GM18507 (cell line): ENCODE measurements at places on chromosomes 2 and 18.

GRCh38 chr18:80246445-80247392 is 595 bp downstream of the PARD6G start:
- DNase-seq: no peak

DNA sequence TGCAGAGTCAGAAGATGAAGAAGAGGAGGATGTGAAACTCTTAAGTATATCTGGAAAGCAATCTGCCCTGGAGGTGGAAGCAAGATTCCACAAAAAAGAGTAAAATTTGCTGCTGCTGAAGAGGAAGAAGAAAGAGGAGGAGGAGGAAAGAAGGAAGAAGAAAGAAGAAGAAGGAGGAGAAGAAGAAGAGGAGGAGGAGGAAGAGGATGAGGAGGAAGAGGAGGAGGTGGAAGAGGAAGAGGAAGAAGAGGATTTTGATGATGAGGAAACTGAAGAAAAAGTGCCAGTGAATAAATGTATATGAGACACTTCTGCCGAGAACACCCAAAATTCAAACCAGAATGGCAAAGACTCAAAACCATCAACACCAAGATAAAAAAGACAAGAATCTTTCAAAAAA is 20.9 kb upstream of the TAF4B start:
- DNase-seq: no peak

GRCh38 chr18:58005885-58006523 is 38.0 kb upstream of the NEDD4L start:
- no peak for DNase-seq

DNA sequence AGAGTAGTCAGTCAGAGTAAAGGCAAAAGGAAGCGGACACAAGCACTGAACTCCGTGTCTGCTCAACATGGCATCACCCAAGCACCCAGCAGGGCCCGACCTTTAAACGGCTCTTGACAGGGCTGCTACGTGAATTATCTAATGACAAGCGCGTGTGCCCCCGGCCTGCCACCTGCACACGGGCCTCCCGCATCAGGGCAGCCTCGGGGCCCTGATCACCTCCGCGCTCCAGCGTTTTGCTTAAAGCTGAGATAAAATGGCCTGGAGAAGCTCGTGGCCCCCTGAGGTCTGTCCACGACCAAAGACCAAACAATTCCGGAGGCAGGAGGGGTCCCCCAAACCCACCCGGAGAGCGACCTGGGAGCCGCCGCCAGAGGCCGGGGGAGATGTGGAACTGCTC is 376 bp downstream of the NDUFA10 start:
- no peak for DNase-seq

DNA sequence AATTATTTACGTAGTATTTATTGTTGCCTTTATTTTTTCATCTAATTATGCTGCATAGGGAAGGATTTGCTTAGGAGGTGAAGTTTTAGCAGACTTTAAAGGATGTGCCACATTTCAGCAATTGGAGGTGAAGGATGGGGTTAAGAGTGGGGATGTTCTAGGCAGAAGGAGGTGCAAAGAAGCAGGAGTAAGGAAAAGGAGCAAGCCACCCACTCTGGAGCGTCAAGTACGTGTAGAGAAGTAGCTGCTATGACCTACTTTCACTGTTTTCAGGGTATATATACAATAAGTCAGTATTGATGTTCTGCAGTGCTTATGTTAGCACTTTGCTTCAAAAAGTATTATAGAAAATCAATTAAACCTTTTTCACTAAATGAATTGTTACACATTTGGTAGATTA is 34.4 kb downstream of the ITGAV start:
- DNase-seq: no peak

DNA sequence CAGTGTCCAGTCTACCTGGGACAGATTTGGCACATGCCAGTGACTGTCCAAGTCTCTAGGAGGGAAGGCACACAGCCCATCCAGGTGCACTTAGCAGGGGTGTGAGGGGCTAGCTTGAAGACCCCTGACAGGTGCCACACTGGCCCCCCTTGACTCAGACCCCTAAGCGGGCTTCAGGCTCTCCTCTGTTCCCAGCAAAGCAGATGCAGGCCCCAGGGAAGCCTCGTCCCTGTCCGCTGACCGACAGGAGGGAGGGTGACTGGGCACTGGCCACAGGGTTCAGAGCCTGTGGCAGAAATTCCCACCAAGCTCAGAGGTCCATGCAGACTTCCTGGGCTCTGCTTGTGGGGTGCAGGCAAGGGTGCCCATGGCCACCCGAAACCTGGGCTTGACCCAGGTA is 239.8 kb upstream of the MYT1L start:
- no peak for DNase-seq

DNA sequence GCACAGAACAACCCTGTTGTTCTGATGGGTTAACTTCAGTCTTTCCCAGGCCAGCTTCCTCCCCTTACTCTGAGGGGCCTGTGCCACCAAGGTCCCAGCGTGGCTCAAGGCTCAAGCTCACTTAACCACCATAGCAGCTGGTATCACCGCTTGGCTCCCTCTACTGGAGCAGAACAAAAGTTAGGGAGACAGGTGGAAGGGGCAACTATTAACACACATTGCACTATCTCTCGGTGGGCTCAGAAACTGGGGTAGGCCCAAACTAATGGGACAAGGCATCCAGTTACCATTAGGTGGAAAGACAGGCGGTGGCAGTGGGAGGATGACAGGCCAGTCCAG is 88.7 kb upstream of the ATL2 start:
- peak; percentile 43 for DNase-seq

DNA sequence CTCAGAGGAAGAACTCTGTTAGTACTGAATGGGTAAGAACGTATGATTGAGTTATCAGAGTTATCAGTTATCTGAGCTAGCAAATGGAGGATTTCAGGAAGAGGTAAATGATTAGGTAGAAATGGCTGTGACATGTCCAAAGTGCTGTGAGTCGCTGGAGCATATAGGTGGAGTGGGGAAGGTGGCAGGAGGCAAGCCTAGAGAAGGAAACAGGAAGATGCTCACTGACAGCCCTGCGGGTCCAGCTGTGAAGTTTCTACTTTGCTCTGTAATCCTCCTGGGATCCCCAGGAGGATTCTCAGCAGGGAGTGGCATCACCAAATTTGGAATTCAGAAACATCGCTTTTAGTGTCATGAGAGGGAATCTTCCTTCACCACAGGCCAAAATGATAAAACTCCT is 52.0 kb downstream of the GYPC start:
- DNase-seq: no peak

GRCh38 chr2:68946117-68946516 is 6.6 kb downstream of the GKN2 start:
- DNase-seq: no peak

DNA sequence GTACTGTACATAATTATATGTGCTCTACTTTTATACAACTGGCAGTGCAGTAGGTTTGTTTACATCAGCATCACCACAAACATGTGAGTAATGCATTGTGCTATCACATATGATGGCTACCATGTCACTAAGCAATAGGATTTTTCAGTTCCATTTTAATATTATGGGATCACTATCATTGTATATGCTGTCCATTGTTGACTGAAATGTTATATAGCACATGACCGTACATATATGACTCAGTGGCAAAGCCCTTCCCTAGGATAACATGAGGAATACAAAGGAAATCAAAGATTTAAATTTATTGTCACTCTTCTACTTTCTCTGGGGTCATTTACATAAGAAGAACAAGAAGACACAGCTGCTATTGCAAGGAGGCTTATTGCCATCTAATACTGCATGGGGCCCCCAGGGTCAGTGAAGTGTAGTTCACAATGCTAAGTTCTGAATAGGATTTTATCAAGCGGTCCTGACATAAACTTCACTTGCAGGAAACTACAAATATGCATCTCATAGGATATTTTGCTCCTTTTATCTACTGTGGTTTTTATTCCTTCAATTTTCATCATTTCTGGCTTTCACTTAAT is 21.8 kb downstream of the PDE1A start:
- no peak for DNase-seq

DNA sequence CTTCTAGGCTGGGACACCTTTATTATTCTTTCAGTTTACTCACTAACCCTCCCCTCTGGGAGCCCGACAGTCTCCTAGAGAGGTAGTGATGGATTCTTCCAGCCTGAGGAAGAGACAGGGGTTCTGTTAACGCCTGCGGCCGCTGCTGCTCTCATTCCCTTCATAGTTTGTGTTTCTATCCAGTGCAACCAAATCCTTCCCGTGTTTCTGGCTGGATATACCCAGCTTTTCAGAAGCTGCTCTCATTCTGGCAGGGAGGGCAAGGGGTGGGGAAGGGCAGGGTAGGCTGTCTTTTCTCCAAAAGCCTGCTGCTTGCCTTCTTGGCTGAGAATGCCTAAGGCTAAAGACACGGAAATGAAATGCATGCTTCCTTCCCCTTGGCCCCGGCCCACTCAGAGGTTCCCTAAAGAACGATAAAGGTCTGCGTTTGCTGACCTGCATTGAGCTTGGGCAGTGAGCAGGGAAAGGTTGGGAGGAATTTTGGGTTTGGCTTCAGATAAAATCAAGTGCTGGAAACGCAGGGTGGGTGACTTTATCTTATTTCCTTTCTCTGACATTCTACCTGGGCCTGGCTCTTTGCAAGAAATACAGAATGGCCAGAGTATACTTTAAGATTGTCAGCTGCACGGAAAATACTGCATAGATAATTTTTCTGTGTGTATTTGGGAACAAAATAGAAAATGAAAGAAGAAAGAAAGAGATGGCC is 390.9 kb downstream of the NBAS start:
- no peak for DNase-seq

GRCh38 chr2:154914561-154914960 is 216.1 kb downstream of the KCNJ3 start:
- DNase-seq: no peak

GRCh38 chr2:134714228-134714627 is 4.6 kb downstream of the TMEM163 start:
- no peak for DNase-seq

GRCh38 chr2:236967499-236967783 is 118.2 kb upstream of the COPS8 start:
- no peak for DNase-seq

GRCh38 chr18:66994790-66995189 is 390.9 kb upstream of the CDH19 start:
- no peak for DNase-seq

- DNase-seq: no peak
Measured at GRCh38 chr18:10495936-10496335, 29.9 kb upstream of the NAPG start.

GRCh38 chr2:81445176-81445575 is 1140.6 kb upstream of the LRRTM1 start:
- no peak for DNase-seq
